Cardiac septum (tissue), 1 donor: ENCODE measurements at places on chromosomes 2 and 18.

GRCh38 chr2:178892751-178893625, 85.8 kb upstream of the TTN start:
- no peak for DNase-seq

GRCh38 chr18:31506024-31506742, 8.2 kb downstream of the DSG2 start:
- no peak for DNase-seq

DNA sequence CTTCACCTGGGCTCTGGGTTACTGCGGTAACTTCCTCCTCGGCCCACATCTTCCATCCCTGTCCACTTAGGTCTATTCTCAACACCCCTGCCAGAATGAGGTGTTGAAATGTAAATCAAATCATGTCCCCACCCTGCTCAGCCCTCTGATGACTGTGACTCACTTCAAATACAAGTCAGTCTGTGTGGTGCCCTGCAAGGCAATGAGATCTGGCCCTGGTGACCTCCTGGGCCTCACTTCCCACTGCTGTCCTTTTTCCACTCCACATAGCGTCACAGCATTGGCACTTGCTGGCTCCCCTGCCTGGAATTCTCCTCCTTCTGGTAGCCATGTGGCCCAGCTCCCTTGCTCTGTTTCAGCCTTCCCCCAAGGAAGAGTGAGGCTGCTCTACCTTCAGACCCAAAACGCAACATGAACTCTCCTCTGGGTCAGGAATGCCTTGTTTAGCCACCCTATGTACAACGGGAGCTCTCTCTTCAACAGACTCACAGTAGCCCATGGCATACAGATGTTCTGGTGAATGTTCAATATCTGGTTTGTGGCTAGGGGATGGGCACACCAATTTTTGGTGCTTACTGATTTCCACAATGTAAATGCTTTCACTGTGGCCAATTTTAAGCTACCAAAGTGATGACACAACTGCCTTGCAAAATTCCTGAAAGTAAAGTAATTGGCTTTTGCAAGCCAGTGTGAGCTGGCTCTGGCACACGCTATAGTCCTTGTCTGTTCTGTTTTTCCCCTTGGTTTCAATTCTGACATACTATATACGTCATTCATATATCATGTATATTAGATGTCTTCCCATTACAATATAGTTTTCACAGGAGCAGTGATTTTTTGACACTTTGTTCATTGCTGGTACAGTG, 550.3 kb upstream of the HS6ST1 start:
- DNase-seq = no peak

DNA sequence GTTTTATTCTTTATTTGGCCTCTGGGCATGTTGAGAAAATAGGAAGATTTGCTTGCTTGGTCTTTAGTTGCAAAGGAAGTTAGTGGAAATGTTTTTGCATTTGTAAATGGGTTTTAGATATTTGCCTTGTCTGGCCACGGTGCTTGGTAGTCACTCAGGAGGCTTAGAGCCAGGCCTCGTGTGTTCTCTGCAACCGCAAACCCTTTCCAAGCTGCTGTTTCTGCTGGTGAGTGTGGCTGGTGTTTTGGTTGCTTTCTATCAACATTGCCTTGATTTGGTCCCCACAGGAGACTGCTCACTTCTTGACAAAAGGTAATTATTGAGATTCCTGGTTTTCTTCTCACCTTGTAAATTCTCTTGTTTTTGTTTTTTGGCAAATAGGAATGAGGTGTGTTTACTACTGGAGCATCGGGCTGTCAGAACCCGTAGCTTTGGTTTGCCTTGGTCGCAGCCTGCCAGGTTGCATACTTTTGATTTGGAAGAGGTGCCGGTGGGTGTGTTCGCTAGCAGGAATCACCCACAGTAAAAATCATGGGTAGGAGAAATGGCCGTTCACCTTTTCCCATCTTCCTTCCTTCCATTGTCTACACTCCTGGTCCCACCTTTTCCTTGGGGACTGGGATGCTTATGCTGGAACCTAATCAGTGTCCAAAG, 15.8 kb downstream of the ASAP2 start:
- no peak for DNase-seq

DNA sequence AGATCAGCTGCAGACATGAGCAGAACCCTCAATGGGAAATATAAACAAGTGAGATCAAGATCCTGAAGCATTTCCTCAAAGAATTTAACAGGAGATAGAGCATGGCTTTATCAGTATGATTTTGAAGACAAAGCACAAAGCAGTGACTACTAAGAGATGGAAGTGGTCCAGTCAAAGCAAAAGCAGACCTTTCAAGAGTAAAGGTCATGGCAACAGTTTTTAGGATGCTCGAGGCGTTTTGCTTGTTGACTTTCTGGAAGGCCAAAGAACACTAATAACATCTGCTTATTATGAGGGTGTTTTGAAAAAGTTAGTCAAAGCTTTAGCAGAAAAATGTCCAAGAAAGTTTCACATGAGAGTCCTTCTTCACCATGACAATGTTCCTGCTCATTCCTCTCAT, 128.5 kb downstream of the KCNE4 start:
- DNase-seq = no peak

DNA sequence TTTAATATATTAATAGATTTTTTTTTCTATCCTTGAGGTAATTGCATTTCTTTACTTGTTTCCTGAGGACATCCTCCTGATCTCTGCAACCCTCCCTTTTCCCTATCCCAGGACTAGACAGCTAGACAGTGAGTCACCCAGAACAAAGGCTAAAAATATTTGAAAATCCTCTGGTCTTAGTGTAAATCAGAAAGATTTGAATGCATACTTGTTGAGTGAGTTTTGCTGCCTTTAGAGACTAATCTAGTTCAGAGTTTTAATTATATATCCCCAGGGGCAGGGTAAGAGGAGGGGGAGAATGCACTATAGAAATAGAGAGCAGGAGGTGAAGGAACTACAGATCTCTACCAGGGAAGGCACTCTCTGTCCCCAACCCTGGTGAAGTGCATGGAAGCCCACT, 202.3 kb upstream of the TCF4 start:
- DNase-seq = no peak

DNA sequence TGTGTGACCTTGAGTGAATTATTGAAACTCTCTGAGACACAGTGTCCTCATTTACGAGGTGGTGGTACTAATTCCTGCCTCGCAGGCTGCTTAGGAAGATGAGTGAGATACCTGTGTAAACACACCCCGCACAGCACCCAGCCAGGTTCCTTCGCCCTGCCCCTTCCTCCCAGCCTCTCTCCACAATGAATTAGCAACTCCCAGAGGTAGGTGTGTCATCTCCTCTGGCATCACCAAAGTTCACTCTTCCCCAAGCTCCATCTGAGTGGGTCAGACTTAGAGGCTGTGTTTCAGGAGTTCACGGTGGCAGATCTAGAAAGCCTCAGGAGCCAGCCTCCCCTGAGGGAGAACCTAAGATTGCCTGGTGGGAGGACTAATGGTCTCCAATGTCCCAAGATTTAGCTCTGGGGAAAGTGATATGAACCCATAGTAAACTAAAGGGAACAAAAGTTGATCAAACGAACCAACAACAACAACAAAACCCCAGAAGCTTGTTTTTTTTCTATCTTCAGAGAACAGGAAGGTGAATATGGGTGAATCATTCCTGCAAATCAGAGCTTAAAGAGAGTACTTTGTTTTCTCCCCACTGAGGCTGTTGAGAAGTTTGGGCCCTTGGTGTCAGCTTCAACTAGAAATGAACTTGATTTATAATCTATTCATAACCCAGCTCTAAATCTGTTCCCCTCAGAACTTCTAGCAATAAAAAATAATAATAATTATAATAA, 44.4 kb upstream of the NRP2 start:
- no peak for DNase-seq

DNA sequence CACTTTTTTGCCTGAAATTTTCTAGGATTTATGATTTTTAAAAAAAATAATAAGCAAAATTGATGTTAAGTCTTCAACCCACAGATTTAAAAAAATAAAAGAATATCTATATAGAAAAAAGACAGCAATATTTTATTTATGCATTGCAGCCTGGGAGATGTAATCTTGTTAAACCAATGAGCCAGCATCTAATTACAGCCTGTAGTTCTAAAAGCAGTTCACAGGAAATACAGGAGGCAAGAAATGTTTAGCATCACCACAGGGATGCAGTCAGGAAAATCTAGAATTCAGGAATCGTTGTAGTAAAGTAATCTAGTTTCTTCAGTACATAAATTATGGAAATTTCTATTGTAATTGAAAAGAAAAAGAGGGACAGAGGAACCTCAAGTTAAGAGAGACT, 17.2 kb downstream of the UGGT1 start:
- no peak for DNase-seq

GRCh38 chr2:71068218-71069035, at the start of gene NAGK:
NAGK (plus strand) TSS chr2:71068648; CDS start chr2:71068684, 36 bp downstream.
- peak; percentile 98 for DNase-seq

GRCh38 chr2:238793306-238793705, 54.6 kb upstream of the TWIST2 start:
- DNase-seq = no peak

GRCh38 chr18:67730886-67731285, 214.4 kb upstream of the DSEL start:
- DNase-seq = no peak

- no peak for DNase-seq
Observed at GRCh38 chr18:77086034-77086433, 46.5 kb downstream of the MBP start.

DNA sequence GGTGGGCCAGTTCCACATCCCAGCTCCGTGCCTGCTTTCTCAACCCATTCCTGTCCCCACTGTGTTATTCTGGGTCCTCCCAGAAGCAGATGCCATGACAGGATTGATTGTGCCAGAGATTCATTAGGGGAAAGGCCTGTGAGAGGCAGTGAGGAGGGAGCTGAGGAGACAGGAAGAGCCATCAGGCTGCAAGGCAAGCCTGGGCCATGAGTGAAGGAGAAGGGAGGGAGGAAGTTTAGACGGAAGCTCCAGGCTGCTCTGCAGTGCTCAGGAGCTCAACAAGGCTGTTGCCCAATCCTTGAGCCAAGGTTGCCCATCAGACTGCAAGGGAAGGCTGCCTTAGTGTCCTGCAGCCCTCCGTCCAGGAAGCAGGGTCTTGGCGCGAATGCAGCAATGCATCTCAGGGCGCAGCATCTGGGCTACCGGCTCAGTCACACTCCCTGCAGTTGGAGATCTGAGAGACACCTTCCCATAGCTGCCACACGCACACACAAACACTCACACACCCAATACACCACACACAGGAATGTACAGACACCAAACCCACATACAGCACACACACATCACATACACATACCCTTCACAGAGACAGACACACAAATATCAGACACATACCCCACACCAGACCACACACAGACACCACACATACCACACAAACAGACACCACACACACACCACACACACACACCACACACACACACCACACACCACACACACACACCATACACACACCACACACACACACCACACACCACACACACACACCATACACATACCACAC, 139.5 kb upstream of the NDUFV2 start:
- no peak for DNase-seq

DNA sequence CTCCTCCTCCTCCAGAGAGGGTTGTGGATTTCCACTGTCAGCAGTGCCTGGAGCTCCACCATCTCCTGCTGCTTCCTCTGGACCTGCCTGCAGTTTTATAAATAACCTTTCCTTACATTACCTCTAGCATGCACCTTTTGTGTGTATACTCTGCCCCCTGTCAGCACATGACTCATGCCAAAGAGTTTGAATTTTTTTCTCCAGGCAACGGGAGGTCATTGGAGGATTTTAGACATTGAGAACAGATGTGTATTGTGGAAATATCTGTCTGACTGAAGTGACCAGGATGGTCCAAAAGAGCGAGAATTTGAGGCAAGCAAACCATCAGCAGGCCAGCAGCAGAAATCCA, 31.7 kb downstream of the IL37 start:
- no peak for DNase-seq

- DNase-seq = no peak
Observed at GRCh38 chr2:78418021-78418420, 607.5 kb upstream of the REG3G start.

DNA sequence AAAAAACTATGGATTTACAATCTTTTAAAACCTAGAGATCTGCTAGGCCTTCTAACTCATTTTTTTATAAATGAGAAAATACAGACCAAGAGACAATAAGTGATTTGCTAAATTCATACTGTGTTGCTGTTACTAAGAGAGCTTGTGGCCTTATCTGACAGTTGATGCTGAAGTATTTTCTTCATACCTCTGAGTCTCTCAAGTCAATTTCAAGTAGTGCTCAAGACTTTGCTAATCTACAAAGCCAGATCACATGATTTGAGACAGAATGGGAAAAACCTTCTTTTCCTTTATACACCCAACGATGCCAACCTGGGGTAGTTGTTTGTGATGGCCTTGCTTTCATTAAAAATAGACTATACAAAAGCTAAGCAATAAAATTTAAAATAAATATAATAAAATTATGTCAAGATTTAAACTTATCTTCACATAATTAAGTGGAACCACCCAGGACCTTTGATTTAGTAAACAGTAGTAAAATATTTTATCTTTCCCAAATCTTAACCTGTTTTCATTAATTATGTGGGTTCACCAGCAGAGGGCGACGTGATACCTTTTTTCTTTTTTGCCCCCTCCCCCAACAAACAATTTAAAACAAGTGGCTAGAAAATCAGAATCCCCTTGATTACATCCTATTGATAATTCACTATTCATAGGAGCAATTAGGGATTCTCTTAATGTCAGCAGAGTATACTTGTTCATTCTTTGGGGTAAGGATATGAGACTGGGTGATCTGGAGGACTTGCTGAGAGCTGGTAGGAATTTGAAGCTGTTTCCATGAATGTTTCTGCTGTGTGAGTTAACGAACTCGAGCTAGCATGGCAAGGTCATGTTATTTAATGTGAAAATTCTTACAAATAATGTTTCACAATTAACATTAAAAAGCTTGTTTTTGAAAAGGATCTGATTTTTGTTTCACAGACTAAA, 49.6 kb upstream of the SLC5A7 start:
- no peak for DNase-seq

GRCh38 chr2:174342686-174343342, 8.1 kb downstream of the SP9 start:
- DNase-seq = no peak

DNA sequence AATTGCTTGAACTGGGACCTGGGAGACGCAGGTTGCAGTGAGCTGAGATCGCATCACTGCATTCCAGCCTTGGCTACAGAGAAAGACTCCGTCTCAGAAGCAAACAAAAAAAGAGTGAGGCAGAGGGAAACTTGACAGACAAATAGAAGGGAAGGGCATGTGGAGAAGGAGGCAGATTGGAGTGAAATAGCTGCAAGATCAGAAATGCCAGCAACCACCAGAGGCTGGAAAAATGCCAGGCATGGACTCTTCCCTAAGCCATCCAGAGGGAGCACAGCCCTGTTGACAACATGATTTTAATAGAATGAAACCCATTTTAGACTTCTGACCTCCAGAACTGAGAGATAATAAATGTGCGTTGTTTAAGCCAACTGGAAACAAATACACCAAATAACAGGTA, 447.2 kb upstream of the SPHKAP start:
- no peak for DNase-seq

GRCh38 chr18:56804395-56804794, 153.2 kb downstream of the WDR7 start:
- DNase-seq = no peak

GRCh38 chr2:37244017-37244416, 12.6 kb downstream of the NDUFAF7 start:
- DNase-seq = no peak

GRCh38 chr18:80185545-80185944, 61.8 kb downstream of the PARD6G start:
- peak; percentile 24 for DNase-seq

- DNase-seq = no peak
Observed at GRCh38 chr2:7102826-7103225, 185.6 kb downstream of the RNF144A start.
